ENCODE measurements at places on chromosomes 1 and 21. TPM values are rescaled to one million over a fixed set of nuclear protein-coding genes. Genes with fewer than 3 reads are reported as not detected.

DNA sequence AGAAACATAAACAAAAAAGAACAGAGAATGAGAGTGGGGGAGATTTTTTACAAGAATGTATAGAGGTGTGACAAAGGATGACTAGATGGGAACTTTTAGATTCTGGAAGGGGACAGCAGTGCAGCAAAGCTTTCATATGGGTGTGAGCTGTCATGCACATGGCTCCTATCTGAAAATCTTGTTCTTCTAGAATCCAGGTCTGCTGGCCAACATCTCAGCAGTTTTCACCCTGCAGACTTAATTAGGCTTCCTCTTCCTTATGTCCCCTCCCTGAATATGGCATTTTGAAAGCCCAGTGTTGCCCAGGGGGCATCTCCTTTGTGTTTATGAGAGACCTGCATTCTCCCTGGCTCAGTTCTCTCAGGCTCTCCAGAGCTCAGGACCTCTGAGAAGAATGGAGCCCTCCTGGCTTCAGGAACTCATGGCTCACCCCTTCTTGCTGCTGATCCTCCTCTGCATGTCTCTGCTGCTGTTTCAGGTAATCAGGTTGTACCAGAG lies at the start of gene CYP4Z1:
TSS of gene CYP4Z1 (plus strand) at position 135 of the 498 bp plus-strand sequence. CDS start at position 395, 260 bp downstream.
- H3K27me3 ChIP-seq: peaks cover 2% of the 10 kb centered on the region
- no peak within 1 kb of the TSS for H3K4me3 ChIP-seq

- H3K4me1 ChIP-seq: no peaks in the 10 kb centered on the region
- H3K27me3 ChIP-seq: no peaks in the 10 kb centered on the region
- H3K4me3 ChIP-seq: no peak overlapping the region
- no peak for DNase-seq
- no peaks in the 10 kb centered on the region for H3K36me3 ChIP-seq
These were observed 80.6 kb downstream of the TEX35 start for GRCh38 chr1:178593515-178593914.

GRCh38 chr1:25197982-25198662 lies 34.2 kb downstream of the SYF2 start:
- DNase-seq: no peak
- no peaks in the 10 kb centered on the region for H3K27me3 ChIP-seq
- H3K27ac ChIP-seq: no peak overlapping the region

MTARC2 gene
- 0.33 TPM for total RNA-seq

- no peak for DNase-seq
- H3K27ac ChIP-seq: no peak overlapping the region
- H3K4me1 ChIP-seq: no peaks in the 10 kb centered on the region
- no peak overlapping the region for H3K4me3 ChIP-seq
- no peaks in the 10 kb centered on the region for H3K27me3 ChIP-seq
These were observed 366.1 kb upstream of the PTBP2 start for GRCh38 chr1:96355521-96355920.

GRCh38 chr1:172778456-172779455 lies 119.9 kb downstream of the FASLG start:
- no peaks in the 10 kb centered on the region for H3K36me3 ChIP-seq
- no peak overlapping the region for H3K4me3 ChIP-seq
- no peak for DNase-seq
- H3K27ac ChIP-seq: no peak overlapping the region
- no peaks in the 10 kb centered on the region for H3K27me3 ChIP-seq
- no peaks in the 10 kb centered on the region for H3K4me1 ChIP-seq

DNA sequence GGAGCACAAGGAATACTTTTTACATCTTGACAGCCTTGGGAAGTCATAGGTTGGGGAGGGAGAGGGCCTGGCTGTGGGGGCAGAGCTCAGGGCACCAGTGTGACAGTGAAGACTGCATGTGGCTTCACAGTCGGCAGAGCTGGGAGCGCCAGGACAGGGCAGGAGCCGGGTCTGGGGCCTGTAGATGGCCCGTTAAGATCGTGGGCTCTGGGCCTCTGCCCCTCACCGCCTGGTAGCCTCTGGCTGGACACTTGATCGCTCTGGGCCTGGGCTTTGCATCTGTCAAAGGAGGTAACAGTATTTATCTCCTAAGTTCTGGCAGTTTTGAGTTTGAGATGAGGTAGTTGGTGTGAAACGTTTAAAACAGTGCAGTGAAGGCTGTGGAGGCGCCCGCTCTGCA lies 4.8 kb downstream of the SLX9 start:
- H3K36me3 ChIP-seq: peaks cover 15% of the 10 kb centered on the region
- H3K27ac ChIP-seq: no peak overlapping the region
- peaks cover 30% of the 10 kb centered on the region for H3K4me1 ChIP-seq
- no peak overlapping the region for H3K4me3 ChIP-seq
- DNase-seq: no peak
- H3K27me3 ChIP-seq: no peaks in the 10 kb centered on the region

DNA sequence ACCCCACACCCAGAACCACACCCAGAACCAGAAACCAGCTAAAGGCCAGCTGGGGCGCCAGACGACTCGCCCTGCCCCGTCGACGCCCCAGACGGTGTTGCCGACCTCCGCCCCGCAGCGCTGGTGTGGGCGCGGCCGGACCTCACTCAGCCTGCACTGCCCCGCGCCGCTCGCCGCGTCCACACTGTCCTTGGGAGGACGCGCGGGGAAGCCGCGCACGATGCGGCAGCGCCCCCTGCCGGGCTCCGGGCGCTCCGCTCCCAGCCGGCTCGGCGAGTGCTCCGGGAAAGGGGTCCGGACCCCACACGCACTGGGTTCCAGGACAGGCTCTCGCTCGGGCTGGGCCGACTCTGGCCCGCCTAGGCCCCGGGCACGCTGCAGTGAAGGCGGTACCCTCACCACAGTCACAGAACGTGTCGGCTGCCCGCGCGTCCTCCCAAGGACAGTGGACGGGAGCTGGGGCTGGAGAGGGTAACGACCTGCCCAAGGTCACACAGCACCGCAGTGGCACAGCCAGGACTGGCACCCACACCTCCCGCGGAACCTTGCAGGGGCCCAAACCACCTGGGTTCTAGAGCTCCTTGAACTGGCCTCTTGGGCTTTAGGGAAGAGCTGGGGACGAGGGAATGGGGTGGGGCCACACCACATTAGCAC lies 90.2 kb downstream of the DMRTA2 start:
- no peak overlapping the region for H3K27ac ChIP-seq
- DNase-seq: peak; percentile 65
- H3K27me3 ChIP-seq: peaks cover 13% of the 10 kb centered on the region

- no peak overlapping the region for H3K27ac ChIP-seq
- no peak overlapping the region for H3K4me3 ChIP-seq
- DNase-seq: no peak
- H3K27me3 ChIP-seq: no peaks in the 10 kb centered on the region
These were observed 111.6 kb downstream of the ADGRL2 start for GRCh38 chr1:81912383-81912782.

- H3K4me1 ChIP-seq: no peaks in the 10 kb centered on the region
- H3K27ac ChIP-seq: no peak overlapping the region
- H3K27me3 ChIP-seq: no peaks in the 10 kb centered on the region
These were observed 19.2 kb upstream of the PKP1 start for GRCh38 chr1:201264072-201264471.

- no peaks in the 10 kb centered on the region for H3K27me3 ChIP-seq
- peaks cover 99% of the 10 kb centered on the region for H3K4me1 ChIP-seq
- peaks cover 10% of the 10 kb centered on the region for H3K36me3 ChIP-seq
These were observed 6.9 kb downstream of the TNFRSF1B start for GRCh38 chr1:12173631-12174121.

DNA sequence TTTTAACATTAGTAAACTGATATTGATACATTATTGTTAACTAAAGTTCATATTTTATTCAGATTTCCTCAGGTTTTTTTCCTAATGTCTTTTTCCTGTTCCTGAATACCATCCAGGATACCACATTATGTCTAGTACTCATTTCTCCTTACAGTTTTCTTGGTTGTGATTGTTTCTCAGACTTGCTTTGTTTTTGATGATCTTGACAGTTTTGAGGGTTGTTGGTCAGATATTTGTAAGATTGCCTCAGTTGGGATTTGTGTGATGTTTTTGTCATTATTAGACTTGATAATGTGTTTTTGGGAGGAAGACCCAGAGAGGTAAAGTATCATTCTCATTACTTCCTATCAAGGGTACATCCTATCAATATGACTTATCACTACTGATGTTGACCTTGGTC lies 19.5 kb downstream of the EPB41 start:
- DNase-seq: no peak
- H3K4me3 ChIP-seq: no peak overlapping the region
- H3K4me1 ChIP-seq: peaks cover 51% of the 10 kb centered on the region
- no peaks in the 10 kb centered on the region for H3K36me3 ChIP-seq

PDPN gene
- not detected for total RNA-seq

- H3K4me3 ChIP-seq: no peak overlapping the region
- no peak for DNase-seq
- no peaks in the 10 kb centered on the region for H3K4me1 ChIP-seq
- no peak overlapping the region for H3K27ac ChIP-seq
These were observed 68.9 kb downstream of the IFI44 start for GRCh38 chr1:78718566-78718965.

- no peak for DNase-seq
- H3K27me3 ChIP-seq: no peaks in the 10 kb centered on the region
- H3K27ac ChIP-seq: no peak overlapping the region
- peaks cover 40% of the 10 kb centered on the region for H3K4me1 ChIP-seq
These were observed 95.3 kb downstream of the ABCA4 start for GRCh38 chr1:94025383-94026340.

DNA sequence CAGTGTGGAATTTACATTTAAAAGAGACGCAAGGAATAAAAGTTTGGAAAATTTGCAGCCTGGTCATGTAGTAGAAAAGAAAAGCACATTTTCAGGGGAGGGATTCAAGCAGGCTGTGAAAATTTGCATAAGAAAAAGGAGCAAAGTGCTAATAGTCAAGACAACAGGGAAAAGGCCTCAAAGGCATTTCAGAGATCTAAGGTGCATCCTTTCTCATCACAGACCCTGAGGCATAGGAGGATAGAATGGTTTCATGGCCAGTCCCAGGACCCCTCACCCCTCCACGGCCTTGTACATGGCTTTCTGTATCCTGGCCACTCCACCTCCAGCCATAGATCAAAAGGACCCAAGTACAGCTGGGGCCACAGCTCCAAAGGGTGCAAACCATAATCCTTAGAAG lies 380.5 kb upstream of the BRINP3 start:
- H3K4me1 ChIP-seq: no peaks in the 10 kb centered on the region
- H3K36me3 ChIP-seq: no peaks in the 10 kb centered on the region
- H3K4me3 ChIP-seq: no peak overlapping the region

KIF21B gene
- 129 TPM for total RNA-seq

DNA sequence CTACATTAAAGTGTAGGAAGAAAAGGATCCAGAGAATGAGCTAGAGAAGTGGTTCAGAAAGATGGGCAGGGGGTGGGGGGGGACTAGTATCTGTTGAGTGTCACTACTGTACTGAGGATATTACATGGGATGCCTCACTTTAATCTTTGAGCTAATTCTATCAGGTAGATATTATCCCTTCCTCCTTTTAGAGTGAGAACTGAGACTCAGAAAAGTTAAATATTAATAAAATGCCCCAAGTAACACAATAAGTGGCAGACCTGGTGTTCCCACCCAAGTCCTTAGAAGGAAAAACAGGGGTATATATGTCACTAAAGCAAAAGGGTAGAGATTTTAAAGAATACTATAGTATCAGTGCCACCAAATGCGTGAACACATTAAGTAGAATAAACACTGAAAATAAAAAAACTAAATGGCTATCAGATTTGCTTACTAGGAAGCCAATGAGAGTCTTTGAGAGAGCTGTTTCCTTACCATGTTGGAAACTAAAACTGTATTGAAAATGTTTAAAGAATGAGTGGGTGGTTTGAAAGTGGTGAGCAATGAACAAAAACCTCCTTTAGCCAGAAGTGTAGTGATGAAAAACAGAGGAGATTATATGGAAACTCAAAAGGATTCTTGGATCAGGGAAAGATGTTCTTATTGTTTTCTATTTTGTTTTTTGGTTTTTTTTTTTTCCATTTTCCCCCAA lies 230.8 kb downstream of the BARHL2 start:
- no peaks in the 10 kb centered on the region for H3K36me3 ChIP-seq
- no peak overlapping the region for H3K4me3 ChIP-seq
- no peak for DNase-seq
- no peak overlapping the region for H3K27ac ChIP-seq
- H3K4me1 ChIP-seq: no peaks in the 10 kb centered on the region

DNA sequence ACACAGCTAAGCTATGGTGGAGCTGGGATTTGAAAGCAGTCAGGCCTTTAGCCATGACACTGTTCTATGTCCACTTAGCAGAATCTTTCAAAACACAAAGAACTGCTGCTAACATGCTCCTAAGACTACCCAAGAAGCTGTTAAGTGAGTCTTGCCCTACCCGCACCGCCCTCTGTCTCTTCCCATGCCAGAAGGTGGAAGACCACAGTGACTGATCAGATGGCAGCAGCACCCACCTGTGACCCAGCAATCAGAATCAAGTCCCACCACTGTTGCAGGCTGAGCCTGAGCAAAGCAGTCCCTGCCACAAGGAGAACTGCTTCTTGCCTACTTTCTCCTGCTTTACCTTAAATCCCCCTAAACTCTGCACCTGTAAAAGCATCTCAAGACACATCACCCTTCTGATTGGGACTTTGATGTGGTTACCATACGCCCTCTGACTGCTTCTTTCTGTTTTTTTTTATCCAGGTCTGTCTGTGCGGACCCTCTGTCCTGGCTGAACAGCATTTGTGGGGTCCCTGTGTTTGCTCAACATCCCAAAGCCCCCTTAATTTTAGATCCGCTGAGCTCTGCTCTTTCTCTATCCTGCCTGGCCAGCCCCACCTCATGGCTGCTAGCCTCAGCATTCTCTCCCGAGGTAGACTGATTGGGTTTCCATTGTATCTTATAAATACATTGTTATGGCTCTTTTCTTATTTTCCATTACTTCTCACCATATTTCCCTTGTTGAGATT lies 16.0 kb downstream of the IRF2BP2 start:
- no peak overlapping the region for H3K27ac ChIP-seq
- peaks cover under 1% of the 10 kb centered on the region for H3K4me1 ChIP-seq
- DNase-seq: no peak
- no peaks in the 10 kb centered on the region for H3K27me3 ChIP-seq
- H3K36me3 ChIP-seq: no peaks in the 10 kb centered on the region

LDLRAP1 gene
- 27.4 TPM for total RNA-seq

CLCA1 gene
- total RNA-seq: not detected

DNA sequence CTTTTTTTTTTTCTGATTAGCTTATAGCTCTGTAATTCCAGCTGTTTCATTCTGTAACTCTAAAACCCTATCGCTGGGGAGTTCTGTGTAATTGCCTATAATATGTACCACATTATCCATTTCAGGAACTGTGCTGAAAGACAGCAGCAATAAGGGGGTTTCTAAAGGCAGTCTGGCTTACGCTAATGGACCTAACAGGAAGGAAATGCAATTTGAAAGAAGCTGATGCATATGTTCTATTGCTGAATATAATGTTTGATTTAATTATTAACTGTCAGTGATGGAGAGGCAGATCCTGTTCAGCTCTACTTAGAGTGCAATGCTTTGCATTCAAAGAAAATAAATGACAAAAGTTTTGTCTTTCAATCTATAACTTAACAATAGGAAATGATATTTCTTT lies 209.4 kb upstream of the SNX7 start:
- no peaks in the 10 kb centered on the region for H3K36me3 ChIP-seq
- H3K4me3 ChIP-seq: no peak overlapping the region
- no peak for DNase-seq
- H3K4me1 ChIP-seq: no peaks in the 10 kb centered on the region
- no peaks in the 10 kb centered on the region for H3K27me3 ChIP-seq

GRCh38 chr1:58781541-58782177 lies 2.2 kb downstream of the JUN start:
- no peaks in the 10 kb centered on the region for H3K36me3 ChIP-seq
- peak overlapping the region; percentile 90 for H3K4me3 ChIP-seq
- no peaks in the 10 kb centered on the region for H3K27me3 ChIP-seq
- peak; percentile 73 for DNase-seq
- peaks cover 25% of the 10 kb centered on the region for H3K4me1 ChIP-seq

Measured in natural killer cell (primary cell).